ENCODE measurements at places on chromosomes 7 and 10.

GRCh38 chr7:6307762-6308161, 35.3 kb upstream of the CYTH3 start:
- no peak for DNase-seq

DNA sequence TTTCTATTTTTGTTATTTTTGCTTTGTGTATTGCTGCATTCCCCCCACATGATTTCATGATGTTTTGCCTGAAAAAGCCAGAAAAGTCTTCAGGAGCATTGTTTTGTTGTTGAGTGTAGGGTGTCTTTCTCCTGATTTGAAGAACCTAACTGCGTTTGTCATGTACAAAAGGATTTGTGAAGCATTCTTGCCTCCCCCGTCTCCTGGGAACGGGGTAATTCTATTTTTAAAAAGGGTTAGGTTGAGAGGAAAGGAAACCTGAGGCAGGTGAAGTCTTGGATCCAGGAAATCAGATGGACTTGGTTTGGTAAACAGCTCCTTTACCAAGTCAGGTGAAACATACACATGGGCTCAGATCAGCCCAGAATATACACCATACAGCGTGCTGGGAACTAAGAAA, 26.0 kb upstream of the BTBD16 start:
- no peak for DNase-seq

- DNase-seq, result no peak
Measured at GRCh38 chr10:45147000-45147399, 146.3 kb downstream of the ZNF22 start.

- no peak for DNase-seq
Measured at GRCh38 chr7:20450536-20450935, 119.8 kb downstream of the ITGB8 start.

GRCh38 chr7:69429911-69430383, 168.3 kb upstream of the AUTS2 start:
- DNase-seq, result peak; percentile 85

DNA sequence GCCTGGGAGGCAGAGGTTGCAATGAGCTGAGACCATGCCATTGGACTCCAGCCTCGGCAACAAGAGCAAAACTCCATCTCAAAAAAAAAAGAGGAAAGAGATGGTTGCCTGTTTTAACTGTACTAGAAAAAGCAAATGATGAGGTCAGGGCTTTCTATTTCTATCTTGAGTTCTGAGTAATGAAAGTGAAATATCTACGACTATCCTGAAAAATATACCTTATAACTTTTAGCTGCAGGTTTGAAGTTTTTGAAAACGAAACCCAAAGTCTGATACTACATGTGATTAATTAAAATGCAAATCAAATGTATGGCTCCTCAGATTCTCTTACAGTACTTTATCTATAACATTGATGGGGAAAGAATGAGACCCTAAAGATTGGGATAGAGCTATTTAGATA, 636.2 kb upstream of the LRRN3 start:
- DNase-seq, result no peak

DNA sequence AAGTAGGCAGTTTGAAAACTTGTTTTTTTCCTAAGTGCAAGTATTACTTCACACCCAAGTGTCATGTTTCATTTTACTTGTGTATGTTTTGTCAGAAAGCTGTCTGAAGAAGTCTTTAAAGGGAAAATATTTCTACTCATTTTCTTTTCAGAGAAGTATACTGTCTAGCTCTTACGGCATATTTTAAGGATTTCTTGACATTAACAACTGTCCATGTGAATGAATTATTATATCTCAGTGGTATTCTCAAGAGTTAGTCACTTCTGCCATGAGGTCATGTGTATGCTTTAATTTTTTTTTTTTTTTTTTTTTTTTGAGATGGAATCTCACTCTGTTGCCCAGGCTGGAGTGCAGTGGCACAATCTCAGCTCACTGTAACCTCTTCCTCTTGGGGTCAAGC, 229.5 kb downstream of the BICC1 start:
- DNase-seq, result no peak

- DNase-seq, result no peak
Measured at GRCh38 chr7:135994466-135995205, 17.5 kb upstream of the MTPN start.

- no peak for DNase-seq
Measured at GRCh38 chr10:78537018-78537417, 503.4 kb downstream of the RPS24 start.

DNA sequence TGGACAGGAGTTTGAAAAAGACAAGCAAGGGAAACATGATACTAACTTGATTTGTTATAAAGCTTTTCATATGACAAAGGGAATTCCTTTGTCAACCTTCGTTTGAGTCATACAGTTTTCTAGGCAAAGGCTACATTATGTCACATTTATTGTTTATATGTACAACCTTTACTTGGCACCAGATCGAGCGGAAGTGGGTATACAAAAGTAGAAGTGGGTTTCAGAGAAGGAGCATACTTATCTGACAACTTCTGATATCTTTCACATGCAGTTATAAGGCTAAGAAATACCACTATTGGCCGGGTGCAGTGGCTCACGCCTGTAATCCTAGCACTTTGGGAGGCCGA, 11.0 kb downstream of the STMP1 start:
- DNase-seq, result no peak
